A673 (cell line): ENCODE measurements at places on chromosomes 11 and 22. TPM values are rescaled to one million over a fixed set of nuclear protein-coding genes. Genes with fewer than 3 reads are reported as not detected.

DNA sequence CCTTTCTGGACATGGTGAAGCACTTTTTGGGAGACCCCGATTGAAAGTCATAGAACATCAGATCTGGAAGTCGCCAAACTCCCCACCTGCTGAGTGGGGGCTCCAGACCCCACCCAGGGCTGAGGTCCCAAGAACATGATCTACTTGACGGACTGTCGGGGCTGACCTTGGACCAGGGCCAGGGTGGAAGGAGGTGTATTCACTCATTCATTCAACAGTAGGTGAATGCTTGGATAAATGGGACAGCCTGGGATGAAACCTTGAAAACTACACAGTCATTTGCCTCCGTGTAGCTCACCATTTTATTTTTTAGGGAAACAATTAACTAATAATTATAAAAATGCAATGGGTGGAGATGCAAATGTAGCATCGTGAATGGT, 629.0 kb downstream of the BRD1 start:
- H3K27me3 ChIP-seq, result no peaks in the 10 kb centered on the region
- no peaks in the 10 kb centered on the region for H3K4me1 ChIP-seq
- H3K36me3 ChIP-seq, result no peaks in the 10 kb centered on the region
- no peak overlapping the region for H3K4me3 ChIP-seq

GRCh38 chr22:19368876-19369275, 62.7 kb downstream of the HIRA start:
- H3K27ac ChIP-seq, result no peak overlapping the region
- H3K27me3 ChIP-seq, result no peaks in the 10 kb centered on the region

Gene DCPS
- 31.2 and 38.4 TPM in 2 replicates for total RNA-seq

GRCh38 chr11:84853841-84854497, 773.2 kb downstream of the DLG2 start:
- no peaks in the 10 kb centered on the region for H3K36me3 ChIP-seq
- no peak overlapping the region for H3K27ac ChIP-seq
- DNase-seq, result no peak

- H3K4me3 ChIP-seq, result no peak overlapping the region
- H3K36me3 ChIP-seq, result no peaks in the 10 kb centered on the region
- H3K27ac ChIP-seq, result no peak overlapping the region
- H3K27me3 ChIP-seq, result no peaks in the 10 kb centered on the region
- no peak for DNase-seq
Observed at GRCh38 chr22:37547251-37547741, 13.0 kb upstream of the CDC42EP1 start.

Gene DLG2
- 276 and 277 TPM in 2 replicates for total RNA-seq

Gene LMNTD2
- 1.1 and 1.7 TPM in 2 replicates for total RNA-seq
